NCI-H1417 treated with DMSO at 0.1 percent for 48 hours (cell line): ENCODE measurements at places on chromosomes 3 and 15.

DNA sequence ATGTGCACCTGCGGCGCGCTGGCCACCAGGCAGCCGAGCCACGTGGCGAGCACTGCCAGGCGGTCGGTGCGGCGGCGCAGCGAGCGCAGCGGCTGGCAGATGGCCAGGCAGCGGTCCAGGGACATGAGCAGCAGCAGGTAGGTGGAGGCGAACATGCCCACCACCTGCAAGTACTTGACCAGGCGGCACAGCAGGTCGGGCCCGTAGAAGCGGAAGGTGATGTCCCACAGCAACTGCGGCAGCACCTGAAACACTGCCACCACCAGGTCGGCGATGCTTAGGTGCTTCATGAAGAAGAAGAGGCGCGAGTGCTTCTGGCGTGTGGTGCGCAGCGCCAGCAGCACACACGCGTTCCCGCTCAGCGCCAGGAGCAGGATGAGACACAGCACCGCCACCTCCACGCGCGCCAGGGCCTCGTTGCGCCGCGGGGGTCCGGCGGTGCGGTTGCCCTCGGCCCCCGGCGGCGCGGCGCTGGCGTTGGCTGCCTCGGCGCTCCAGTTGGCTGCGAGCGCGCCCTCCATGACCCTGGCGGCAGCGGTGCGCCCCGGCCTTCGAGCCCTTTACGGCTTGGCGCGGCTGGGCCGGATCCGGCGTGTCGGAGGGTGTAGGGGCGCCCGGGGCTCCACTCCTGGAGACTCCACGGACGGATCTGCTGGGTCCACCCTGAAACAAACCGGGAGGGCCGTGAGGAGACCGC, 1.6 kb downstream of the OXTR start:
- DNase-seq = no peak

DNA sequence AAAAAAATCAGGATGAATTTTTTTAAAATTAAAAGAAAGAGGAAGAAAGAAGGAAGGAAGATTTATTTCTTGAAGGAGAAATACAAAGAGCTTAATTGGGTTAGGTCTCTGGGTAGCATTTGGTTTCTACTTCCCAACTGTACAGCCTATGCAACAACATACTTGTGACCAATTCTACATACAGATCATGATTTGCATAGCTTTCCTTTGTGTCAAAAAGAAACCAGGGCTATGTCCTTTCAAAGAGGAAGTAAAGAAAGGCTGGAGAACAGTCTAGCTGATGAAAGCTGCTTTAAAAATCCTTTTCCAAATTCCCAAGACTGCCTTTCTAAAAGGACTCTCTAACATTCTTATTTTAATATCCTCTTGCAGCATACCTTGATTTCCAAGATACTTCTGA, 6.1 kb upstream of the HGD start:
- no peak for DNase-seq

GRCh38 chr3:69532547-69533224, 146.8 kb upstream of the FRMD4B start:
- no peak for DNase-seq

GRCh38 chr15:70103880-70104626, 6.3 kb upstream of the TLE3 start:
- DNase-seq = no peak

DNA sequence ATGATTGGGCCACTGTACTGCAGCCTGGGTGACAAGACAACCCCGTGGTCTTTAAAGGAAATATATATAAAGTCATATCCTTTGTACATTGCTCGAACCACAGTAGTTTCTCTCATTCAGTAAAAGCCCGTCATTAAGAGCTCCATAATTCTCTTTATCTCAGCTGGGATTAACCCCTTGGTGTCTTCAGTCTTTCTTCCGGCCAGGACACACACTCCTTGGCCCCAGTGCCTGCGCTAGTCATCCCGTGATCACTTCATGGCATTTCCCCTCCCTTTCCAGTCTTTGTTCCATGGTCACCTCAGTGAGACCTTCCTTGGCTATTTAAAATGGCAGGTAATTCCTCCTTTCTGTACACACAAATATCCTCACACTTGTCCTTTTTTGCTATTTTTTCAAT, 3.3 kb downstream of the RPL35A start:
- no peak for DNase-seq

DNA sequence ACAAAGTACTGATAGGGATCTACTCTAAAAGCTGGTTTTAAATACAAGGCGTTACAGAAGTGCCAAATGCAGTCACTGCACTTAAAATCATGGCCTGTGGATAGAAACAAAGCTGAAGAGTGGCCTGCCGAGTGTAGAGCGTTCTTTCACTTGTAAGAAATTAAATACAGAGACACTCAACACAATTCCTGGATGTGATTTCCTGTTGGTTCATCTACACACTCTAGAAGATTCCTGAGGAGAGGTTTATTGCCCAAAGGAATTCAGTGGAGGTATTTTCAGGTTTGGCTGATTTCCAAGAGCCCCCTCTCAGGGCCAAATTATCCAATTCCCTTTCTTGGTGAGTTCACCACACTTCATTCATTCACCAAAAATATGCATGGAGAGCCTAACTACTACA, 200.3 kb upstream of the IL12A start:
- no peak for DNase-seq

DNA sequence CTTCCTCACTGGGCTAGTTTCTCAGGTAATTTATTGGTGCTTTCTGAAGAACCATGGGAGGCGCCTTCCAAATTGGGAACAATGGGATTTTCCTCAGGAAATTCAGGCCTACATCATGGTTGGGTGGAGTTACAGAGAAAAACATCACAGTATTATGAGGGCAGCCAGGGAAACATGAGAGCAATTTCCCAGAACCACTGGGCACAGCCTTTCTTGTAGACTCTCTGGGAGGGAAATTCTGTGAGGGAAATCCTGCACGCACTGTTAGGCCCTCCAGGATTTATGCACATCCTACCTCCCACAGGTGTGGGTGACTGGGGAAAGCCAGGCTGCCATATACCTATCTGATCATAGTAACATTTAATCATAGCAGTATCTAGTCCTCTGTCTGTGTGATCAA, 13.2 kb downstream of the POPDC2 start:
- DNase-seq = no peak

DNA sequence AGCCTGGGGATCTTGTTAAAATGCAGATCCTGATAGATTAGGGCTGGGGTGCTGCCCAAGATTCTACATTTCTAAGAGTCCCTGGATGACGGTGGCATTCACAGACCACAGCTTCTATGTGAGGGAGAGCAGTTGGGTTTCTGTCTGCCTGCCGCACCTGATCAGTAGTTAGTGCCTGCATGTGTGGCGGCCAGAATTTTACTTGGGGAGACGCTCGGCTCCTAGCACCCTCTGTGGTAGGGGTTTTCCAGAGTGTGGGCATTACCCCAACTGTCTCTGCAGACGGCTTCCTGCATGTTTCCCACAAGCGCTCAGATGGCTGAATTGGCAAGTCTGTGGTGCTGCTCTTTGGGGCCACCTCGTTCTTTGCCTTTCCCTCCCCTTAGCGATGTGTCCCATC, 8.3 kb downstream of the GHRL start:
- DNase-seq = no peak

GRCh38 chr3:158451405-158452055, 119.5 kb upstream of the MLF1 start:
- DNase-seq = no peak

- DNase-seq = no peak
Observed at GRCh38 chr15:47750030-47750739, 32.9 kb downstream of the SEMA6D start.

GRCh38 chr3:32194653-32195052, 43.8 kb upstream of the CMTM8 start:
- no peak for DNase-seq

DNA sequence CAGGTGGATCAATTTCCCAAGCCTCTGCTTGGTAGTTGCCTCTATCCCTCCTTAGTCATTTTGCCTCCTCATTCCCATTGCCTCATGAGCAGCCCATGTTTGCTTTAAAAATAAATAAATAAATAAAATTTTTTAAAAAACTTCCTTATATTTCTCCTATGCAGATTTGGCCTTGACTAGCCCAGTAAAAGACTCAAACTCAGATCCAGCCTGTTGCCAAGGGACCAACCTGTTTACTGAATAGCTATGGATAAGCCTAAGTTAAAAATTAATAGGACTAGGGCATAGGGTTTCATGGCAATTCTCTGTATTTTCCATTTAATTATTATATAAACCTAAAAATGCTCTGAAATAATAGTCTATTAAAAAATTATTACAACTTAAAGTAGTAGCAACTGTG, 384.4 kb downstream of the RSL24D1 start:
- no peak for DNase-seq

- DNase-seq = no peak
Observed at GRCh38 chr3:56119575-56120349, 348.5 kb downstream of the ERC2 start.

DNA sequence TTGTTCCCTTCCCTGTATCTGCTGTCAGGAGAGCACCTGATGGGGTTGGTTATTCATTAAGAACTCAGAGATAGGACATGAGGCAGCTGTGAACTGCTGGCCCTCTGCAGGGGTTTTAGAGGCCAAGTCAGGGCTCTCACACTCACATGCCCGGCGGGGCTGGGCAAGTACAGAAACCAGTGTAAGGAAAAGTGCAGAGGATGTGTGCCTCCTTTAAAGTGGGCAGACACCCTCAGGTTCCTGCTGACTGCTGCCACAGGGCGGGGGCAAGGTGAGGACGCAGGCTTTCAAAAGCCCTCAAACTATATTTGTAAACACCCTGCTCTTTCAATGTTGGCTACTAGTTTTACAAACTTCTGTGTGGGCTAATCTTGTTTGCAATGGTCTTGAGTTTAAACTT, 22.4 kb downstream of the CXCR6 start:
- no peak for DNase-seq

DNA sequence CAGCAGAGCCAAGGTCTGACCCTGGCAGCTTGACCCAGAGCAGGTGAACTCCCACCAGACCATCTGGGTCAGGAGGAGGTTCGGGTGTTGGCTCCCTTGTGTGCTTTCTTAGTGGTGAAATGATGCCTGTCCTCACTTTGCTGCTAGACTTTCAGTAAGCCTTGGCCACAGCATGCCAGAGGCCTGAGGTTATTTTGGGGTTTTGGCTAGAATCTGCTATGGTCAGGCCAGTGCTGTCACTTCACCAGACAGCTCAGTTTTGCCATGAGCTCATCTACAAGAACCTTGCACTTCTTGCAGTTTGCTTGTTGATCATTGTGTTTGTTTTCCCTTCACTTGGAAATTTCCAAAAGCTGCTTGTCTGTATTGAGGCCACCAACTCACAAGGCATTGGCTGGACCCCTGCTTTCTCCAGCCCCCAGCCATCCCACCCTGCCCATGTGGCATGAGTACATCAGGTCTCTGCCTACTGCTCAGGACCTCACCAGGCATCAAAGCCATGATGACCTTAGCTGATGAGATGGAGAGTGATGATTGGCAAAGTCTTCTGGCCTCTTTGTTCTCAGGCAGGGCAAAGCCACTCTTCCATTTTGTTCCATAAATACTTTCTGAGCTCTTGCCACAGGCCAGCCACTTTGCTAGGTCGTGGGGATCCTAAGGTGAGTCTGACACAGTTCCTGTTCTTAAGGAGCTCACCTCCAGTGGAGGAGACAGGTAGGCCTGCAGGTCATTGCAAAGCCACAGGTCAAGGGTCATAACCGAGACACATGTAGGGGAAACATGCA, 122.6 kb downstream of the ARNT2 start:
- DNase-seq = no peak

DNA sequence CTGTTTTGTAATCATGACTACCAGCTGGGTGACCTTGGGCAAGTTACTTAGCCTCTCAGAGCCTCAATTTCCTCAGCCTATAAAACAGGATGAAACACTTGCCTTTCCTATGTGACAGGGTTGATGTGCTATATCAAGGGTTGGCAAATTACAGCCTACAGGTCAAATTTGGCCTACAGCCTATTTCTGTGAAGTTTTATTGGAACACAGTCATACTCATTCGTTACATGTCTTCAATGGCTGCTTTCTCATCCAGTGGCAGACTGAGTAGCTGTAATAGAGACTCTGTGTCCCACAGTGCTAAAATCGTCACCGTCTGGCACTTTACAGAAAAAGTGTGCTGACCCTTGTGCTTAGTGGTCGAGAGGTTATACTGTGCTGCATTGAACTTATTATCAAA, 16.6 kb downstream of the ABHD6 start:
- DNase-seq = no peak
